ENCODE measurements at places on chromosomes 7 and 10.

DNA sequence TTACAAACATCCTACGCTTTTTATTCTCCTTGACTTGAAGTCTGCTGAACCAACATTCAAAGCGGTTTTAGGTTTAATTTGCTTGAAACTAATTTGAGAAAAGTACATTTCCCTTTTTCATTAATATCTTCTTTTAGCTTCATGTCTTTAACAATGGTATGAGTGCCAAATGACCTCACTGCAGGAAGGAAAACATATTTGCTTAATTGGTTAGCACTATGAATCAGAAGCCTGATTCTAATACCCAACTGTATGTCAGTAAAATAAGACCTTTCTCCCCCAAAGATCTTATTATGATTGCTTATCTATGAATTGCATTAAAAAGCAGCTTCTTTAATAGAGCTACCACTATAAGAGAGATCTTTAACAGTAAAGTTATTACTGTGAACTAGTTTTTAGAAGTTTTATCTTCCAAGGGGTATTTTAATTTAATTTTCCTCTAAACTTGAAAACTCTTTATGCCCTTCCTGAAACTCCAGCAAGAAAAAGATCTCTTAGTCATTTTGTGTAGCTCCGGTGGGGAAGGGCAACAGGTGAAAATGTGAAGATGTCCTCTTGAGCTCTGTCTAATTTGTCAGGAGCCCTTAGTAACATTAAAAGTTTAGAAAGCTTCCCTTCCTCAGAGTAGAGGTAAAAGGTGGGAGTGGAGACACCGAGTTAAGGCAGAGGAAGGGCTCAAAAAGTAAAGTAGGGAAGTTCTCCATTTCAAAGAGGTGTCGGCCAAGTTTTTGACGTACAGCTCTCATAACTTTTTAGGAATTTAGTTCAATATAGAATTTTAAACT lies 6.1 kb downstream of the COL1A2 start:
- no peak for DNase-seq

- no peak for DNase-seq
Observed at GRCh38 chr10:108612485-108612884, 1310.8 kb downstream of the XPNPEP1 start.

DNA sequence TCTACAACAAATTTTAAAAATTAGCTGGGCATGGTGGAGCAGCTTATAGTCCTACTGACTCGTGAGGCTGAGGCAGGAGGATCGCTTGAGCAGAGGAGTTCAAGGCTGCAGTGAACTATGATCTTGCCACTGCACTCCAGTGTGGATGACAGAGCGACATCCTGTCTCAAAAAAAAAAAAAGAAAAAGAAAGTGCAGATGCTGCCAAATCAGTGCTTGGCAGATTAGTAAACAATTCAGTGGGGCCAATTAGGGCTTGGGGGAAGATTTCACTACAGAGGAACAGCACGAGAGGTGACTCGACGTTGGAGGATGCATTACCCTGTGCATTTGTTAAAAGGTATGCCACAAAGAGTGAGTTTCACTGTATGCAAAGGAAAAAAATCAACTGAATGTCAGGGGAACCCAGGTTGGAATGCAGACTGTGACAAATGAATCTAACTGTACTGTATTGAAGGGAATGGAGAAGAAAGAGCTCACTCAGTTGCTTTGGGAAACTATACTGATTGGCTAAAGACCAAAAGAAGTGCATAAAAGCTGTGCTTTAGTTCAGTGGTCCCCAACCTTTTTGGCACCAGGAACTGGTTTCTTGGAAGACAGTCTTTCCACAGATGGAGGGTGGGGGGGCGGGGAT lies 31.6 kb downstream of the GARIN1A start:
- no peak for DNase-seq

DNA sequence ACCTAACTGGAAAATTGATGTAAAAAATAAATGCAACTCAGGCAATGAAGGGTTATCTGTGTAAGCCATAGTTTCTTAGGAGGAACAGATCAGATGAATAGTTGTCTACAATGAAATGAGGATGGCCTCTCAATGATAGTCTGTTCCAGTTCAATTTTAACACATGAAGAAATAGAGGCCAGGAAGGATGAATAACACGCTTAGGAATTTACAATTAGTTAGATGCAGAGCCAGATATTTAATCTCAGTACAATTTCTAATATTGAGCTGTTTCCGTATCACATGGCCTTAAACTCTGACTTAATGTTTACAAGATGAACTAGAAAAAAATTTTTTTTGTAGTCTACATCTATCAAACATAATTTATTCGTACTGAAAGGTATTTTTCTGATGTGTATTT lies 176.6 kb downstream of the GALNT11 start:
- no peak for DNase-seq

GRCh38 chr7:111568870-111569462 lies 6.7 kb upstream of the IMMP2L start:
- no peak for DNase-seq

GRCh38 chr10:47060356-47060755 lies 149.1 kb downstream of the PTPN20 start:
- no peak for DNase-seq

Data from CD4-positive, alpha-beta T cell (primary cell).